ENCODE measurements at places on chromosomes 1 and 21.

DNA sequence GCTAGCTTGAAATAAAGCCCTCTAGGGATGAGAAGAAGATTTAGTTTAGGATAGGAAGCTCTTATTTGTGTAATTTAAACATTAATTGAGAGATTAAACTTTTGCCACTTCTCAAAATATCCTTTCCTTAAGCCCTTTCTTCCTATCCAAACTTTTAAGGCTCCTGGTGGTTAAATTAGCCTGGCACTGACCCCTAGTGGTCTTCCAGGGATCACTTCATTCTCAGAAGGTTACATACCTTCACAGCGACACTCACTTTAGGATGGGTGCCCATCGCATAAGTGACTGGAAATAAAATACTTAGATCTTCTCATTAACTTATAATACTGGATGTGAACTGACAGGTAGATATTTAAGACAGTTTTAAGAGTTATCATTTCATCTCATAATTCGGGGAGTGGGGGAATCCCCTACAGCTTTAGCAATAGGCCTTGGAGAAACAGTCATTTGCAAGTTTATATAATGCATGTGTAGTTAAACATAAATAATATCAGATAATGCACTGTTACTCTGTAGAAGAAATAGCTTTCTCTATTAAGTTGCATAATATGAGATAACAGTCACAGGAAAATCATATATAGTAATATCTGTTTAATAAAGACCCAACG is 7.4 kb downstream of the LHX9 start:
- peak; percentile 54 for DNase-seq

- no peak for DNase-seq
Measured at GRCh38 chr1:97826820-97827219, 94.0 kb downstream of the DPYD start.

DNA sequence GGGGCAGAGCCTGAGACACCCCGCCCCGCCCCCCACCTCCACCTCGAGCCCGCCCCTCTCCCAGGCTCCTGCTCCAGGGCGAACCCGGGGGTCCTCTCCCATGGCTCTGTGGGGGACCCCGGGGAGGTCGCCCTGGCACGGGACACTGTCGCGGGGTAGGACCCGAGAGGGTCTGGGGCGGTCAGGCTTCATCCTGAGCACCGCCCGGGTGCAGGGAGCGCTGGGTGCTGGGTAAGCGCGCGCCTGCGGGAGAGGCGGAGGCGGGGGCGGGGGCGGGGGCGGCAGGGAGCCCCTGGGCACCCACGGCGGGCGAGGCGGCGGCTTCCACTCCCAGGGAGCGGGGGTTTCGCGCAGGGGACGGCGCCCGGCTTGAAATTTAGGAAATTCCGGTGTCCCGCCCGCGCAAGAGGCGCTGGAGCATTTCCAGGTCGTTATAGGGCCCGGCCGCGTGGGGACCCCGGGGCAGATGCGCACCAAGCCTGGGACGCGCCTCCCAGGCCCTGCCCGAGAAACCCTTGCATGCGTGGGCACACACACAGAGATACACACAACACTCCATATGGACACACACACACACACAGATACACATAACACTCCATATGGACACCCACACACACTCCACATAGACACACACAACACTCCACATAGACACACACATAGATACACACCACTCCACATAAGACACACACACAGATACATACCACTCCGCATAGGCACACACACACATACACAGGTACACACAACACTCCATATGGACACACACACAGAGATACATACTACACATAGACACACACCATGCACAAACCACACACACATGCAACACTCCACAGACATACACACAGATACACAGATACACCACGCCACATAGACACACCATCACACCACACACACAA is 48.7 kb upstream of the SLC19A1 start:
- peak; percentile 55 for DNase-seq

DNA sequence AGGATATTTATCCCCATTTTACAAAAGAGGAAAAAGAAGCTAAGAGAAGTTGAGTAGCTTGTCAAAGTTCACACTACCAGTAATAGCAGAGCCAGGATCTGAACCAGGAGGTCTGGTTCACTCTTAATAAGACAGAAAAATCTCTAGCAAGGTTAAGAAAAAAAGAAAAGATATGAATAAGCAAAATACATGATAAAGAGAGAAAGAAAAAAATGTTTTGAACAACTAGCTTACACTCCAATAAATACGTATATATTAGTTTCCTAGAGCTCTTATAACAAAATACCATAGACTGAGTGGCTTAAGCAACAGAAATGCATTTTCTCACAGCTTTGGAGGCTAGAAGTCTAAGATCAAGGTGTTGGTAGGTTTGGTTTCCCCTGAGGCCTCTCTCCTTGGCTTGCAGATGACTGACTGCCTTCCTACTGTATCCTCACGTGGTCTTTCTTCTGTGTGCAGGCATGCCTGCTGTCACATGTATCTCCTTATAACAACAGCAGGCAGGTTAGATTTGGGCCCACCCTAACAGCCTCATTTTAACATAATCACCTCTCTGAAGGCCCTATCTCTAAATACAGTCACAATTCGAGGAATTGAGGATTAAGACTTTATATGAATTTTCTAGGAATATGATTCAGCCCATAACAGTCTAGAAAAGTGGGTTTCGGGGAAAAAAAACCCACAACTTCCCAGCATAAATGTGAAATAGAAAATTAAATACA is 60.4 kb downstream of the LEPR start:
- no peak for DNase-seq

DNA sequence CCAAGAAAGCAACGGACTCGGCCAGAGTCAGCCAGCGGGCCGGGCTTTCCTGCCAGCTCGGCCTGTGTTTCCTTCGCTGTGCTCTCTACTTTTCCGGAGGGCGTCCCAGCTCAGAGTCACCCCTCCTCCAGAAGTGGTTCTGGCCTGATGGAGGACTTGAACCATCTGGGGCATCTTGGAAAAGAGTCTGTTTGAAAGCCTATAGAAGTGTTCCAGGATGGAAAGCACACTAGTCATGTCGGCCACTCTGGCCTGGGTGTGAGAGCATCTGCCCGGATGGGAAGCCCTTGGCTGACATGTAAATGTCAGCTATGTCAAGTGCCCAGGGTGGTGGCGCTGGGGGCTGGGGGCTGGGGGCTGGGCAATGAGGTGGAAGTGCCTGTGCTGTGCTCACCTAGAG is 113.4 kb downstream of the DHRS3 start:
- DNase-seq: no peak

- DNase-seq: no peak
Measured at GRCh38 chr1:9904596-9904995, 5.5 kb downstream of the CTNNBIP1 start.
